ENCODE measurements at places on chromosomes 13 and 19.

GRCh38 chr13:86085890-86086289 lies 286.7 kb upstream of the SLITRK6 start:
- DNase-seq: no peak

- DNase-seq: no peak
These were observed 1.4 kb downstream of the COL4A1 start for GRCh38 chr13:110305544-110305943.

DNA sequence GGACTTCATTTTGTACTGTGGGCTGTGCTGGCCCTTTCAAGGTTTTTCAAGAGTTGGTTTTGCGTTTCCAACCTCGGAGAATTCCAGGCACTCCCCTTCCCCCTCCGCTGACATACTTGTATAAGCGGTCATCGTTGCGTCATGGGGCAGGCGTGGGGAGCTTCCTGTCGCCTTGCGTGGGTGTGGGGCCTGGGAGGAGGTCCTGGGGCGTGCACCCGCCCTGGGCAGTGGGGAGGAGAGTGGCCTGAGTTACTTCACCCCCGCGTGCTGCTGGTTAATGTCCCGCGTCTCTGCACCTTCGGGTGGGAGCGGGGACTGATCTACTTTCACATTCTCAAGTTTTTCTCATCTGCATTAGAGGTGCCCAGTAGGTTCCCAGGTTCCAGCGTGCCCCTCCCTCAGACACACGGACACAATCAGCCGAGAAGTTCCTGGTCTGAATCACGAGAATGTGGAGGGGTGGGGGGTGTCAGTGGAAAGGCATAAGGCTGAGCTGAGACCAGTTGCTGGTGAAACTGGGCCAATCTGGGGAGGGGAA lies 4.1 kb downstream of the IER2 start:
- DNase-seq: no peak

DNA sequence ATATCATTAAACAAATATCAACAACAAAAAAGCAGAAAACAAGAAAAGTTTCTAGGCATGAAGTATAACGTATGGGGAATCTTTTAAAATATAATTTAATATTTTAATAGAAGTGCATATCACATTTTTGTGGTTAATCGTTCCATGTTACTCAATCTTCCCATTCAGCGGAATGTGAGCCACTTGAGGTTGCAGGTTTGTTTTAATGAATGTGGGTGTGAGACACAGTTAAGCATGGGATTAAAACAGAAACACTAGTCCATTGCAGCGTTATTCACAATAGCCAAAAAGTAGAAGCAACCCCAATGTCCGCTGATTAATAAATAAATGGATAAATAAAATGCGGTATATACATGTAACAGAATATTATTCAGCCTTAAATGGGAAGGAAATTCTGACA lies 146.0 kb downstream of the NDFIP2 start:
- DNase-seq: no peak

DNA sequence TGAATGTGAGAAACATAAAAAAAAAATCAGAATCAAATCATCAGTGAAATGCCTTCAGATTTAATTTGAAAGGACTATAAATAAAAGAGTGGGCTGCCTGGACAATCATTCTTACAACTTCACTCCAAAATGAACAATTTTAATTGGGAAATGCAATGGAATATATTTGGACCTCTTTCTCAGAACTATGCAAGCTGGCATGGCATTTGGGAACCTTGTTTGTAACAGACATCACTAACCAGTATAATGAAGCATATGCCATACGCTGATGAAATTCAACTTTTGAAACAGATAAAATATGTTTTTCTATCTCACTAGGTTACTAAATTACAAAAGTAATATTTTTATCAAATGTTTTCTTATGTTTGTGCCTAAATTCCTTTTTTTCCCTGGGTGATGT lies 64.2 kb upstream of the FAM216B start:
- DNase-seq: no peak

DNA sequence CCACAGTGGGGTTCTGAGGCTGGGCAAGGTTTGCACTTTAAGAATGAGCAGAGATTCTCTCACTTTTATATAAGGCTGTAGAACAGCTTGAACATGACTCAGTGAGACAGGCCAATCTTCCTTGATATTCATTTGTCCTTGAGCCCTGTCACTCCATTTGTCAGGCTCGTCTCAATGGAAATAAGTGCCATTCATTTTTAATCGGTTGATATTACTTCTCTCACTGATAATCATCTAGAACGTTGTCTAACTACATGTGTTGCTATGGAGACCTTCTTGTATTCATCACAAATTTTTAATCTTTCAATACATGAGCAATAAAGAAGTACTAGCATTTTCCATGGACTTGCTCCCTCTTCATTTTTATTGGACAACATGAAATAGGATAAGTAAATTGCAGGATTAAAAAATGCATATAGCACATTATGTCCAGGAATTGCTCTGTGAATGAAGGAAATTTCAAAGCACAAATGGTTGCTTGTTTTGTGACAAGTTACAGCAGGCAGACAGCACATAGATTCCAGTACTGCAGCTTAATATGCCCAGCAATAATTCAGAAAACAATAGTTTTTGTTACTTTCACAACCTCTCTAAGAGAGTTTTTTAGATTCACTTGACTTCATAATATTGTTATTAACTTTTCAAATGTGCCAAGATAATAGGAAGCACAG lies 1178.4 kb upstream of the ATXN8OS start:
- no peak for DNase-seq

DNA sequence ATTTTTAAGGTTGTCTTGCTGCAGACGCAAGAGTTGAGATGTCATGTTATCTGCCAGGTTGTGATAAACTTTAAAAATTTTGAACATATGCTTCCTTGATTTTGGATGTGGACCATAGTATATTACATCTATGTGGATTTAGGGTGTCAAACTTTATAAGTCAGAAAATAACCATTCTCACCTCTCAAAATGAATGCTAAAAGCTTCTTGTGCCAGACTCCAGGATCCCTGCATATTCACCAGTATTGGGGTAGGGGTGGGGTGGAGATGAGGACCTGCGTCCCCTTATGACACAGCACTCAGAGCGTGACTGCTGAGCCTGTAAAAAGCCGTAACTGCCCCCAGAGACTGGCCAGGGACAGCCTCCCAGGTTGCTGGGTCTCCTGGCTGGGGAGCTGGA lies 524.4 kb downstream of the LMO7 start:
- no peak for DNase-seq

- DNase-seq: no peak
These were observed at the start of gene STXBP2 for GRCh38 chr19:7636691-7637373. STXBP2 (plus strand) TSS chr19:7637110; CDS start chr19:7637150, 40 bp downstream.

DNA sequence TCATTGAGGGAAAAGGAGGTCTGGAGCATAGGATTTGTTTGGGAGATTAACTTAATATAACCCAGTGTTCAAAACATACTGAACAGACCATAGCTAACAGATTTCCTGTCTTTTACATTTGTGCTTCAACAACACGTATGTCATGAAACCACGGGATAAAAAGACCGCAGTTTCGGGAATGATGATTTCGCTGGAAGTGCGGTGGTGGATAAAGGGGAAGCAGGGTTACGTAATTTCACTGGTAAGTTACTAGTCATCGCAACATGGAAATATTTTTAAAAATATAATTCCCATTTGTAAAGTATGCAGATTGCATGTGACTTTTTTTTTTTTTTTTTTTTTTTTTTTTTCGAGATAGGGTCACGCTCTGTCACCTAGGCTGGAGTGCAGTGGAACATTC lies 237.4 kb downstream of the LMO7 start:
- no peak for DNase-seq

DNA sequence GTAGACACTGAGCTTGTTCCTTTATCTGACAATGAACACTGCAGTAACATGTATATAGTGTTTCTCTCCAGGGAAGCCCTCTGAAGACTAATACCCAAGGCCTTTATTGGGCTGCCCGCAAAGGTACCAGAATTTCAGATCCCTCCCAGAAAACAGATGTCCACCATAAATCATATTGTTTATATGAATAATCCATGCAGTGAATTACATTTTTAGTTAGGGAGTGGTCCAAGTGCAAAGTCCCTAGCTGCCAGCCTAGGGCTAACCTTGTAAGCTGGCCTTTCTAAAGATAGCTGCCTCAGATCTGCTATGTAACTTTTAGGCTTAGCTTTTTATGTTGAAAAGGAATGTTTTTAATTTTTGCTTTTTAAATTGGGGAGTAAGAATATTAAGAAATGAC lies 44.7 kb downstream of the TDRD3 start:
- DNase-seq: no peak

DNA sequence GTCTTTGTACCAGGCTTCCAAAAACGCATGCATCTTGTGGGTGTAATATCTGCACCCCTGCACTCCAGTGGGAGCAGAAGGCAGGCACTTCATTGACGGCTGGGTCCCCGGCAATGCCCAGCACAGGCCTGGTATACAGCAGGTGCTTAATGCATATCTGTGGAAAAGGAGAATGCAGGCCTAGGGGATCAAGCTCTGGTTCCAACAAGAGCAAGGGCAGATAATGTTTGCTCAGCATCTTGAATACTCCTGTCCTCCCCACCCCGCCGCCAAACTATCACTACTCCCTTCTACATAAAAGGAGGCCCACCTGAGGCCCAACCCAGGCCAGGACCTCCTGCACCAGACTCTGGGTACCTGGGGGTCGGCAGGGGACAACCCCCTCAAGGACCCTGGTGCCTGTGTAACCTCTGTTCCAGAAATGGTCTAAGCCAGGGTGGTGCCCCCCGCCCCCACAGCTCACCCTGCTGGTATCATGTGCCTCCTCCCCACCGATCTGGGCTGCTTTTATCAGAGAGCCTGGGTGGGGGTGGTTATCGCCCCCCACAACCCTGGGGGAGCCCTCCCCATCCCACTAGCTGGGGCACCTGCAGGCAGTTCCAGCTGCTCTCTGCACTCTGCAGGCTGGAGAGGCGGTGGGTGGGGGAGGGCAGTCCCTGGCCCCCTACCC lies 4.8 kb downstream of the KLF16 start:
- DNase-seq: no peak

- no peak for DNase-seq
These were observed 1320.6 kb downstream of the PCDH9 start for GRCh38 chr13:65909501-65909900.

DNA sequence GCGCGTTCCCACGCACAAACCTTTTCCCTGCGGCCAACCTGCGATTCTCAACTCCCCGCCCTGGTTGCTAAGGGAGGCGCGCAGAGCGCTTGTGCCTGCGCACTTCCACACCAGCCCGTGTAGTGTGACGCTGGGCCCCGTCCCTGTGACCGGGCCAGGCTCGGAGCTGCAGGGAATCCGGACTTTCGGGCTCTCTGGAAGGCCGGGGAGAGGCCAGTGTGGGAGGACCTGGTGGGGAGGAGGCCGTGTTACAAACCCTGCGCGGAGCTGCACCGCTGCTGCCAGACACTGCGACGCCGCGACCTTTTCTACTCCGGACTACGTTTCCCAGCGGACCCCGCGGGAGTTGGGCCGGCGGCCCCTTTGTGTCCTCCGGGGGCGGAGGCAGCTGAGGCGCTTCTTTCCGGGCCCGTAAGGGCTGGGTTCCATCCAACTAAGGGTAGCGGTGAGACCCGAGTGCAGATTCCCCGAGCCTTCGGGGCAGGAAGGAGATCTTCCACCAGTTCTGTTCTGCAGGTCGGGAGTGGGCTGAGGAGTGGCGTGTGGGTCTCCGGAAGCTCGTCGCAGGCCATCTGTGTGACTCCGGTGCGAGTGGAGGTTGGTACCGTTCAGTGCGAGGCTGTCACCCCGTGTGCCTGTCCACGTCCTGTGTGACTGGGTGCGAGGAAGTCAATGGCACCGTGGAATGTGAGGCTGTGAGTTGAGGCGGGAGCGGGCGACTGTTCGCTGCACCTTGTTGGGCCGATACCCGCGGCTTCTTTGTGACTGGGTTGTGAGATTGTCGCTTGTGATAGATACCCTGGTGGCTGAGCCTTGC lies at the start of gene ZNF570:
TSS of gene ZNF570 (plus strand) at position 396 of the 817 bp plus-strand sequence. CDS start 999 bp downstream, outside the sequence.
- DNase-seq: peak; percentile 85

DNA sequence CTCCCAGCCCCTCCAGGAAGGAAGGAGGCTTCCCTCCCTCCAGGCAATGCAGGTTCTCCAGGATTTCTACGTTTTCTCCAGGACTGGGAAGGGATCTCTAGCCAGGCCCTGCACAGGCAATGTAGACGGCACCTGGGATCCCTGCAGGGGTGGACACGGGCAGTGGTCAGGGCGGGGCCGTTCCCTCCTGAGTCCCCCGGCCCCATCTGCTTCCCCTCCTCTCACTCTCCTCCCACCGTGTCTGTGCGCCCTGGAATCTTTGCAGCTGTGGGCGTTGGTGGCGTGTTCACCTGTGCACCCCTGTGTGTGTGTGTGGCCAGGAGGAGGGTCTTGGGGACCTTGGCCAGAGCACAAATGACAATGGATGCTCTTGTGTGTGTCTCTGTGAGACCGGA lies 10.0 kb downstream of the NRTN start:
- no peak for DNase-seq

DNA sequence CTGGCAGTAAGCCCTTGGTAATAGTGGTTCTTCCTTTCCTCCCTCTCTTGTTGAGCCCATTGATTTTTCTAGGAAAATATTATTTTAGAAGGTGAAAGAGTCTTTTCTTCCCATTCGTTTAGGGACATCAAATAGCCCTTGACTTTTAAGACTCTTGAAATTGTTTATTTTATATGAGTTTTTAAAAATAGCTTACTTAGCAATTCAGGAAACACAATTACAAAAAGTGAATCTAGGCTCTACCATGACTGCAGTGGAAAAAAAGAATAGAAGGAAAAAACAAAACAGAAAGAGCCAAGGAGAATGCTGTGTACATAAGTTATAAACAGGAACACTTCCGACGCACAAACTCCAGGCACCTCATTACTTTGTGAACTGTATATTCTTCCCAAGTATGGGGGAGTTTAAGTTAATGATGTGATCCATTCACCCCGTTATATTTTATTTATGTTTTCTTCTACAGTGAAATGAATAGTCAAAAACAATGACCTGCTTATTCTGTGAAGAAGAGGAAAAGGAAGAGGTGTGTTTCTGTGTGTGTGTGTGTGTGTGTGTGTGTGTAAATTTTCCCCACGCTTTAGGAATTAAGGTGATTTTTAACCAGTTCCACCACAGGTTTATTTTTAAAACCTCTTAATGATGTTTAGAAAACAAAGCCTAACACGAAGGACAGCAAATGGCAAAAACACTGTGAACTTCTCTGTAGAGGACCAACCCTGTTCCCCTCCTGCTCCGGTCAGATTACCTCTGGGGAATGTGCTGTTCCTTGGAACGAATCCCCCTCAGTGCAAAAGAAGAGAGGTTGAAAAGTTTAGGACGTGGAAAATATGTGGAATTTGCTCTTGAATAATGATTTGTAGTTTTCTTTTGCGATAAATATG lies 266.3 kb downstream of the KLF5 start:
- DNase-seq: no peak
